BJ (cell line): ENCODE measurements at places on chromosomes 3 and 15.

GRCh38 chr15:48718646-48719045, 73.1 kb upstream of the FBN1 start:
- no peak for DNase-seq

GRCh38 chr3:43641306-43642114, 19.7 kb upstream of the ANO10 start:
- no peak for DNase-seq

DNA sequence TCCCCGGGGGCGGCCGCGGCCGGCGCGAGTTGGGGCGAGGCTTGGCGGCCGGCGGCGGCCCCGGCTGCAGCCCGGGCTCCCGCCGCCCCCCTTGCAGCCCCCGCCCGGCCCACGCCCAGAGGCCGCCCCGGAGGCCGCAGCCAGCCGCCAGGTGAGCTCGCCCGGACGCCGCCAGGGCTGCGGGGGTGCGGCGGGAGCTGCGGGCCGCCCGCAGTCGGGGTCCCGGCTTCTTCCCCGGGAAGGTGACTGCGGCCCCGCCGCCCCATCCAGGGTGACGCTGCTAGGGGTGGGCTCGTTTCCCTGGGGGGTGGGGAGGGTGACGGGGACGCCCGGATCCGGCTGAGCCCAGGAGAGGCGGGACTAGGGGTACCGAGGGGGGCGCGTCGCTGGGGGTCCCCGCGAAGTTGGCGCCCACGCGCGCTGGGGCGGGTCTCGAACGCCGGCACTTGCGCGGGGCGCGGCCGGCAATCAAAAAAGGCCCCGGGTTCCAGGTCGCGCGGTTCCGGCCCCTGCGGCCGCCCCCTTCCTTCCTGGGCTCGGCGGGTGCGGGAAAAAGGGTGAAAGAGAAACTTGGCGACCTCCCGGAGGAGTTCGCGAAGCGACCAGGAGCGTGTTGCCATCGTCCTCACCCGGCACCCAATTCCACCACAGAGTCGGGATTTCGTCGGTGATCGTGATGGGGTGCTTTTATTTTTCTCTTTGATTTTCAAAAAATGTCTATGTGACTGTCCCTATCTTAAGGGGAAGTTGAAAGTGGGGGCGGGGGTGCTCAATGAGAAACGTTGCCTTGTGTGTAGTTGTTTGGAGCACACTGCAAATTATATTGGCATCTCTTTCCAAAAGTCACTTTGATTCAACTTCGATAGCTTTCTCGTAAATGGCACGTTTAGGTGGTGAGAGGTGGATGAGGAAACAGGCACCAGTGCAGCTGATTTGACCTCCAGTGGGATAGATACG, 619 bp downstream of the ATXN7 start:
- no peak for DNase-seq

- DNase-seq: no peak
Measured at GRCh38 chr15:48625126-48625525, 20.4 kb downstream of the FBN1 start.

DNA sequence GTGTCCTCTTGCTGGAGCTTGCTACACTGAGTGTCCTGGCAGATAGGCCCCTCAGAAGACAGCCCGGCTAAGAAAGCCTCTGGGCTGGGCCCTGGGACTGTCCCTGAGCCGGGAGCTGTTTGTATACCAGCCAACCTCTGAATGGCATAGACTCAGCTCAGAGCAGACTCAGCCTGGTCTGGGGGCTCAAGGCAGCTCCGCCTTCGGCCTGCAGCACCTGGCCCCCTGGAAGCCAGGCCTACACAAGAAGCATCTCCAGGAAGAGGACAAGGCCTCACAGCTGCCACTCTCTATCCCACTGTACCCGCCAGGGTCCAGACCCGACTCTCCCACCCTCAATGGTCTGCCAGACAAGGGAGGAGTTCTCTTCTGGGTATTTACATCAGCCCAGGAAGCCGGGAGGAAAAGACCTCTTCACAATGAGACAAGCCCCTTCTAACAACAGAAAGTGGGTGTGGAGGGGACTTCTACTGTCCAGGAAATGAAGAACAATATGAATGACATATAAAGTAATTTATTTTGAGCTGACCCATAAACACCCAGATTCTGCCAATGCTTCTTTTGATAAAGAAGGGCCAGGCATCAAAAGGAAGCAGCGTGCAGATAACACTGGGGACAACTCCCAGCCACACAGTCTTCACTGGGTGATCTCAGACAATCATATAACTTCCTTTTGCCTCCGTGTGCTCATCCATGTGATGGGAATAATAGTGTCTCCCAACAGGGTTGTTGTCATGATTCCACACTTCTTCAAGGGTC, 110.2 kb downstream of the TPRA1 start:
- DNase-seq: no peak

GRCh38 chr3:71104121-71104541, 479.4 kb downstream of the FOXP1 start:
- DNase-seq: peak; percentile 74

DNA sequence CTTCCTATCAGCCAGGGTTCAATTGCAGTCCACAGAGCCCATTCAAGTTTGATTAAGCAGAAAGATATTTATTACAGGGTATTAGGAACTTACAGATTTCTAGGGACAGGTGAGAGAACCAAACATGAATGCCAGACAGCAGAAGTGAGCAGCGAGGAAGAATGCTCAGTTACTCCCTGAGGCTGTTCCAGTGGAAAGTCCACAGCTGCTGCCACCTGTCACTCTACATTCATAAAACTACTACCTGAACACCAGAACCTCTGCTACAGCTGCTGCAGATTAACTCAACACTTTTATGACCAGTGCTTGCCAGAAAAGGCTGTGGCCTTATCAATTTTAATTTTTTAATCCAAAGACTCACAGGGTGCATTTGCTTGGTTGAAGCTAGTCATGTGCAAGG, 325.4 kb upstream of the ONECUT1 start:
- DNase-seq: no peak
